ENCODE measurements at places on chromosomes 1 and 21.

DNA sequence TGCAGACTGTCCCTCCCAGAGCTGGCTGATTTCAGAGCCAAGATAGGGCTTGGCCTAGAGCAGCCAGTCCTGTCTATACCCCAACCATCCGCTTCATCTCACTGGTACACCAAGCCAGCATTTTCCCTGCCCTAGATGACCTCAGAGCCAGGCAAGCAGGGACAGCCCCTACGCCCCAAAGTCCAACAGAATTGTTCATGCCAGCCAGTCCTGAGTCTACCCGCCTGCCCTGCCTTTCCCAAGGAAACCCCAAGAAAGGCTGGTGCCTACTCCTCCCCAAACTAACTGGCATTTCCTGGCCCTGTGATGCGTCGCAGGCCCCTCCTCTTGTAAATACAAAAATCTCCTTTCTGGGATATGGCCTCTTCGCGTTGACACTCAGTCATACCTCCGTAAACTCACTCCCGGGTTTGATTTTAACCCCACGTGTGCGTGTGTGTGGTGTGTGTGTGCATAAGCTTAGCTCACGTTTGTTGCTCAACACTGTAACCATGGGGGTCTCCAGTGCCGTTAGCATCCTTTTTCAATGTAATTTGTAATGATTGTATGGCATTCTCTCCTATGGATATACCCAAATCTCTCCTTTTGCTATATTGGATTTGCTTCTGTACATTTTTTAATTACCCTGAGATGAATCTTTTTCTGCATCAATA lies 75.3 kb downstream of the SIK1 start:
- DNase-seq = no peak

DNA sequence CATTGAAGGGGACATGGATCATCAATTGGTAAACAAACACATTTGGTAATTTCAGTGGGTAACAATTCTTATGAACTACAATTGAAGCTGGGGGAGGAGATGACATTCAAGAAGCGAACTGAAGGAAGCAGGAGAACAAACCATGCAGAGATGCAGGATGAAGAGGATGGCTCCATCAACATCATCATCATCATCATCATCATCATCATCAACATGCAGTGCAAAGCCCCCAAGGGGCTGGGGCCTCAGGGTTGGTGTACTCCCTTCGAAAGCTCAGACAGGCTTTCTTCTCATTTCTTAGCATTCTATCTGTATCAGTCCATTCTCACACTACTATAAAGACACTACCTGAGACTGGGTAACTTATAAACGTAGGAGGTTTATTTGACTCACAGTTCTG lies 105.8 kb downstream of the DUSP10 start:
- DNase-seq = no peak

GRCh38 chr21:14071902-14072734 lies 138.6 kb downstream of the LIPI start:
- no peak for DNase-seq

- DNase-seq = no peak
These were observed 151.0 kb downstream of the ST6GALNAC3 start for GRCh38 chr1:76225526-76225925.

GRCh38 chr1:59568158-59568935 lies 246.4 kb upstream of the HOOK1 start:
- no peak for DNase-seq

- DNase-seq = no peak
These were observed 54.1 kb downstream of the CD46 start for GRCh38 chr1:207805841-207806421.

DNA sequence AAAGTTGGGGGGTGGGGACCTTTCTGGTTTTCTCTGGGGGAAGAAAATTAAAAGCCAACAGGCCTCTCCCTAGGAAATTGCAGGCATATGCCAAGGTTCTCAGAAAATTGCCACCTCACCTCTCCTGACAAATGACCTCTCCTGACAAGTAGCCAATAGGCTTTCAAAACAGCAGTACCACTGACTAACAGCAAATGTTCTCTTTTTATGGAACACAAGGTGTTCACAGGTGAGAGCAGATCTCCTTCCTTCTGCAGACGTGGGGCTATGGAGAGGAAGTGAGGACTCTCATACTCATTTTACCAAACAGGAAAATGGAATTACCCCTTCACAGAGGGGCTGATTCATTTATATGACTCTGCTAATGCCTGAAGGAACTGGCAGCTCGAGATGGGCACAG lies 32.7 kb upstream of the SUCO start:
- DNase-seq = no peak
